ENCODE measurements at places on chromosomes 7 and 10.

DNA sequence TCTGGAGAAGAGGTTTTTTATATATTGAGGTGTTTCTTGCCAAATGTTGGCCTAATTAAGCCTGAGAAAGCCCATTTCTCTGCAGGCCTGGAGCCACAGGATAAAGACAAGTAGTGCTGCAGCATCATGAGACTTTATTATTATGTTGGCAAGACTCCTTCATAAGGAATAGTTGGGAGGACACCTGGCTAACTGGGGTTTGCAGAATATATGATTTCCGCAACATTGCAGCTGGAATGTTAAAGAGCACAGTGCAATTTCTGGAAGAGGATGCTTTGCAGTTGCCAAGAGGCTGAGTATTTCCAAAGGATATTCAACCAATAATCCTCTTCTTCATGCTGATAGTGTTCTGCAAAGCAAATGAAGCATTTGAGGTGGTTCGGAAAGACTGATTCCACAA, 1512.8 kb upstream of the LRRTM3 start:
- no peak for DNase-seq

DNA sequence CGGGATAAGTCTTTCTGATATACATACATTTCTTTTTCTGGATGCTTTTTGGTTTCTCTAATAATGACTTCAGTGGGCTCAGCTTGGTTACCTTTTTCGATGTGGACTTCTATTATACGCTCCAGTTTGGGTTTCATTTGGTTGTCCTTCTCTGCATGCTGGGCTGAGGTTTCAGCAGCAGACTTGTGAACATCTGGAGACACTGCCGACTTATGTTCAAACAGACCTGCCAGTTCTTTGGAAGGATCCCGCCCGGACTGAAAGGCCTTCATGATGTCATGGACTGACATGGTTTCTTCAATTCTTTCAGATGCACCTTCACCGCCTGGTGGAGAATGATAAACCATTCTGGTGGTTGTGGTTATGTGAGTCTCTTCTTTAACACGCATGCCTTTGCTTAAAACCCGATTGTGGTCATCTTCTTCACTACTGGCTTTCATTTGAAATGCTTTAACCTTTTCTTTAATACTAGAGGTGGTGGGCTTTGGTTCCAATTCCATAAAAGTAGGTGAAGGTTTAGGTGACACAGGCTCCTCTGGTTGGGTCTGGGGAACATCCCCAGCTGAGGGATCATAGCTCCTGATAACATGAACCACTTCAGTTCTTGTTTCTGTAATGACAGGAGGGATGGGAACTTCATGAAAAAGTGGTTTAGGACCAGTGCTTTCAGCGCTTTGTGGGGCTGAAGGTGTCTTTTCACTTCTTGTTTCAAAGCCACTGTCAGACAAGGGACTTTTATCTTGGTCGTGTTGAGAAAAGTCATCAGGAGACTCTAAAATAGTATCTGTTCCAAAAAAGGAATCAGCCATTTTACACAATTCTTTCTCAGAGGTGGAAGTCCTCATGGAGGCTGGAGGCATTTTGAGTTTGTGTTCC, 167.7 kb upstream of the CCDC6 start:
- DNase-seq = no peak

GRCh38 chr7:132806834-132807233, 230.6 kb upstream of the PLXNA4 start:
- no peak for DNase-seq

GRCh38 chr7:102004229-102004628, 186.8 kb downstream of the CUX1 start:
- peak; percentile 47 for DNase-seq

DNA sequence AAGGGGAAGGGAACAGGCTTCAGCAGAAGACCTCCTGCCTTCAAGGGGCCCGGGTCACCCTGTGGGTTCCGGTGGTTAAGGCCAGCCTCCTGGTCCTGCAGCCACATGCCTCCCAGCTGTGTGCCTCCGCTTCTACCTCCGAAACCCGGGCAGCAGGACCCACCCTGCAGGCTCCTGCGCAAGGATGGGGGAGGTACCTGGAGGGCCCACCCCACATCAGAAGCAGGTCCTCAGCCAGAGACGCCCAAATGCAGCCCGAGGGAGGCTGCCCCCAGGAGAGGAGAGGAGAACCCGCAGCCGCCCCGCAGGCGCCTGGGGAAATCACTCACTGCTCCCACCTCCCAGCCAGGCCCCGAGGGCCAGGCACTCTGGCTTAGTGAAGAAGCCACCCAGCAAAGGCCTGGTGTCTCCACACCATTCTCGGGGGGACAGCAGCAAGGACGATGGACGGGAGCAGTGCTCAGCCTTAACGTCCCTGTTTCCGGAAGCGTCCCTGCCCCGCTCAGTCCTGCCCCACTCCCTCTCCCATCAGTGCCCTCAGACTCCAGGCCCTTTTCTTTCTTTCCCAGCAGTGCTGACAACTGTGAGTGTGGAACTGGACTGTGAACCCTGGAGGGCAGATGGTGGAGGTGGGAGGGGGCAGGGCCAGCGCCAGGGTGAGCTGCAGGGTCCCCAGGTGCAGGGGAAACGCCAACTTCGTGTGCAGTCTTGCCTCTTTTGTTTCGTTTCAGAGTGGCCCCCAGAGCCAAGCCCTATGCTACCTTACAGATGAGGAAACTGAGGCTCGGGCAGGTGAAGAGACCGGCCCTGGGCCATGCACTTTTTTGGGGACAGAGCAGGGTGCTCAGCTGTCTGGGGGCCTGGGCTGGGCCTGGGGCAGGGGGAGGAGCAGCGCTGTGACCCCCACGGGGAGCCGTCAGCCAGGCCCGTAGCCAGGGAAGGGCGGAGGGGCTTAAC, 138.0 kb downstream of the FAM53B start:
- DNase-seq = no peak

- no peak for DNase-seq
These were observed 150.9 kb upstream of the MTPN start for GRCh38 chr7:136128050-136128449.

DNA sequence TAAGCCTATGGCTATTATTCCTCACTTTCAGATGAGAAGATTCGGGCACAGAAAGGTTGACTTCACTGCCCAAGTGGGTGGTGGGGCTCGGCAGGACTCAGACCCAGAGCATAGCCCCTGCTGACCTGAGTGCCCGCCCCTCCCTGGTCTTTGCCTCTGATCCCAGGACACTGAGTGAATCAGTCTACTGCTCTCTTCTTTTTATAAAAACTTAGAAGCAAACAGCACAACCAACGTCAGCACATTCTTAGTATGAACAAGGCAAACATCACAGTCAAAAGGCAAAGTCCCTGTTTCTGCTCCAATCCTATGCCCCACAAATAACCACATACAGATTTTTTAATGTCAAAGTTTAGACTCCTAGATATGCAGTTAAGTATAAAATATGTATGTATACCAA, 237.8 kb downstream of the ZMYND11 start:
- peak; percentile 68 for DNase-seq

DNA sequence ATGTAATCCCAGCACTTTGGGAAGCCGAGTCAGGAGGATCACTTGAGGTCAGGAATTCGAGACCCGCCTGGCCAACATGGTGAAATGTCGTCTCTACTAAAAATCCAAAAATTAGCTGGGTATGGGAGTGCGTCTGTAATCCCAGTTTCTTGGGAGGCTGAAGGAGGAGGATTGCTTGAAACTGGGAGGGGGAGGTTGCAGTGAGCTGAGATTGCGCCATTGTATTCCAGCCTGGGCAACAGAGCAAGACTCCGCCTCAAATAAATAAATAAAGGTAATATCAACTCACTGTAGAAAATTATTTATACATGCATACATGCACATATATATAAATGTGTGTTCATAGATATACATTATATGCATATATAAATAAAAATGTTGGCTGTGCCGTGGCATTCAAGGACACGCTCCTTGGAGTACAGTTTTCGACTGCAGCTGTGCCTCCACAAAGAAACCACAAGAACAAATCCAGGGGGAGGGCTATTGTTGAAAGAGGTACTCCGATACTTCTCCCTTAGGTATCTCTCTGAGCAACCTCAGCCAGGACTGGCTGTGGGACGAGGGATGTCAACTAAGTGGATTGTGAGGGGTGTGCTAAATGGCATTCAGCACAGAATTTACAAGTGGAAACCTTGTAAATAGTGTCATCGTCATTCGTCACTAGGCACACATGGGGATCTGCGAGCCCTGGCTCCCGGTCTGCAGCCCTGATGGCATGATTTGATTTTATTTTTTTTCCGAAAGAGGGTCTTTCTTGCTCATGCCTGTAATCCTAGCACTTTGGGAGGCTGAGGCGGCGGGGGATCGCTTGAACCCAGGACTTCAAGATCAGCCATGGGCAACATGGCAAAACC, 49.3 kb downstream of the HIP1 start:
- no peak for DNase-seq

- no peak for DNase-seq
These were observed 23.0 kb upstream of the AFAP1L2 start for GRCh38 chr10:114427124-114427852.

GRCh38 chr7:155785536-155785935, 26.7 kb downstream of the SHH start:
- DNase-seq = no peak
